Left forelimb (tissue), 1 donor: ENCODE measurements at places on chromosomes 1 and 21.

DNA sequence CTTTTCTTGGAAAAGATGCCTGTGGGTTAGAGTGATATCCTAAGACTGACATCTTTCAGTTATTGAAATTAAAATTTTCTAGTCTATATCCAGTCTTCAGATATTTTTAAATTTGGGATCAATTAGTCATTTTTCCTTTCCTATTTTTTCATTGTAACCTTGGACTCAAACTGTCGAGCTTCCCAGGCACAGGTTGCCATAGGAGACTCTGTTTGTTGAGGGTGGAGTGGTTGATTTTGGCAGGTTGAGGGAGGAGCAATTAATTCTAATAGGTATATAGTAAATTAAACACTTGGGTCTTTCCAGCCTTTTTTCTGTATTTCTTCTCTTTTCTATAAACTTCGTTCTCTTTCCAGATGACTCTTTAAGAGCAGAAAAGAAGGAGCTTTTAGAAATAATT, 326.8 kb downstream of the ASTN1 start:
- DNase-seq: no peak

DNA sequence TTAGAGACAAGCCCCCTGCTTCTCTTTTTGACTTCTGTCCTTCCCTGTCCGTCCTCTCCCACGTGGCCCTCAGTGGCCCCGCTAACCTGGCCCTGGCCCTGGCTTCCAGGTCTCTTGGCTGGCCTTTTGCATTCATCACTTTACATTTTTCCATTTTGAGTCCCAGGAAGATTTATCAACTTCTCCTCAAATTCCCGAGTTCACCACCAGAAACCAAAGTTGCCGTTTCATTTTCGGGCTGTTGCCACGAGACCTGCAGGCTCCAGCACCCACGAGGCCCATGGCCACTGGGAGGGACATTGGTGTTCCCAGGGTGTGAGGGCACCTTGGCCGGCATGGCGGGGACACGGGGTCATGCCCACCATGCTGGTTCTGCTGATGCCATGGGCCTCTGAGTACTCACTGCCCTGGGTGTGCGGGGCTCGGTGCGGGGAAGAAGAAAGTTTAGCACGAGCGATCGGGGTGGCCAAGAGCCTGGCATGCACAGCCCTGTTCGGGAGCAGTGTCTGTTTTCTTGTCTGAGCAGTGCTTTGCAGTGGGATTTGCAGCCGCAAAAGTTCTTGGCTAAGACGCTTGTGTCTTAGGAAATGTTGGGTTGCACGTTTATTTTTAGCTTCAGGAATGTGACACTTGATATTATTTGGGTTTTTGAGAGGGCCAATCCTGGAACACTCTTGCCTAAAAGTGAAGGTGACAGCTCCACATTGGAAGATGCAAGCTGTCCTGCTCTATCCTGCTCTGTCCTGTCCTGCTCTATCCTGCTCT, 40.4 kb upstream of the ADARB1 start:
- peak; percentile 61 for DNase-seq

DNA sequence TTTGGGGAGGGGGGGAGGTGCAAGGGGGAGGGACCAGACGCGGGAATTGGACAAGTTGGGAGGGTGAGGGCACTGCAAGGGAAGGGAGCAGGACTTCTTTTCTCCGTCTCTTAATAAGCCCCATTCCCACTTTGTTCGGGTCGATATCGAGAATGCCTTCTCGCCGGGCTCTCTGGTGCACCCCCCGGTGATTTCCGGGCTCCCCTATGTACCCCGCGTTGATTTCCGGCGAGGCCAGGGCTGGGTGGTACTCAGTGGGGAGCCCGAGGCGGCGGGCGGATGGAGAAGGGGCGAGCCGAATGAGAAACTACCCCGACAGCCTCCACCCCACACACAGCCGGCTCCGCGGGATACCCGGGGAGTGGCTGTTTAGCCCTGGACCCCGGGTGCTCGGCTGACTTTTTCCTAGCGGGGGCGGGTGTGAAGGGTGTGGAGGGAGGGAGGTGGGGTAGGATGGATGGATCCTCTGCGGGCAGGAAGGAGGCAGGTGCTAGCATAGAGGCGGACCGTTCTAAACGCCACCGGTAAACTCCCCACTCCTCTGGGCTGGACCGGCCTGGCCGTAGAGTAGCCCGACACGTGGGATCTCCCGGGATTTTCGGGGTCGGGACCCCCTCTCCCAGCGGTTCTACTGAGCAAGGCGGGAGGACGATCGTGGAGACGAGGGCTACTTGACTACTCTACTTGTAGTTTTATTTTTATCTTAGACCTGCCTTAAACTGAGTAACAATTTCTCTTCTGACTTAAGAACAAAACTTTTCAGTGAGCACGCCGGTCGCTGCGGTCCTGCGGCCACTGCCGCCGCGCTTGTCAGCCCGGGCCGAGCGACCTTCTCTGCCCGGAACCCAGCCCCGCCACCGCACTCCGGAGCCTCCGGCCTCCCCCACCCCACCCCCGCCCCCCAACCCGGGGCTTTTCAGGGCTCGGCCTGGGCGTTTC, 1.0 kb downstream of the RNF220 start:
- DNase-seq: no peak

DNA sequence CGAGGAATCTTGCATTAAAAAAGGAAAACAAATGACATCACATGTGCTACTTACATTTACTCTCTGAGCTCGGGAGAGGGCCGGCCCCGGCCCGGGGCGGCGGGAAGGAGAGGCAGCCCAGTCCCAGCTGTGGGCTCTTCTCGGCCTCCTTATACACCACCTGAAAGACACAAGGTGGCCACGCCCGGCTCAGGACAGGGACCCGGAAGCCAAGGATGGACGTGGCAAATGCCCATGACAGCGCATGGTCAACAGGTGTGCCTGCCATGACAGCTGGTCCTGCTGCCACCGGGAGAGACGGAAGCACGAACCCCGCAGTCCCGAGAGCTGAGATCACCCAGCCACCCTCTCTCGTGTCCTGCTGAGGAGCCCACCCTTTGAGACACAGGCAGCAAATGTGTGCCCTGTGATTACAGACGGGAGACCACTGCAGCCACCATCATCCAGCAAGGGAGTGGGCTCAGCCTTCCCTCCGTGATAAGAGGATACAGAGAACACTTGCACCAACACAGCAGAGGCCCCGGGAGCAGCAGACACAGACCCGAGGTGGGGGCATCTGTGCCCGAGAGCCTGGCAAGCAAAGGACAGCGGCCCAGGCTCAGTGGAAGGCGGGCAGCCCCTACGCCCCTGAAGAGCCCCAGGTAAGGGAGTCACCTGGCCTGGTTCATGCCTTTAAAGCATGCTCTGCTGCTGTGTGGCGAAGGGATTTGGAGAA, 8.7 kb downstream of the TPRG1L start:
- no peak for DNase-seq

DNA sequence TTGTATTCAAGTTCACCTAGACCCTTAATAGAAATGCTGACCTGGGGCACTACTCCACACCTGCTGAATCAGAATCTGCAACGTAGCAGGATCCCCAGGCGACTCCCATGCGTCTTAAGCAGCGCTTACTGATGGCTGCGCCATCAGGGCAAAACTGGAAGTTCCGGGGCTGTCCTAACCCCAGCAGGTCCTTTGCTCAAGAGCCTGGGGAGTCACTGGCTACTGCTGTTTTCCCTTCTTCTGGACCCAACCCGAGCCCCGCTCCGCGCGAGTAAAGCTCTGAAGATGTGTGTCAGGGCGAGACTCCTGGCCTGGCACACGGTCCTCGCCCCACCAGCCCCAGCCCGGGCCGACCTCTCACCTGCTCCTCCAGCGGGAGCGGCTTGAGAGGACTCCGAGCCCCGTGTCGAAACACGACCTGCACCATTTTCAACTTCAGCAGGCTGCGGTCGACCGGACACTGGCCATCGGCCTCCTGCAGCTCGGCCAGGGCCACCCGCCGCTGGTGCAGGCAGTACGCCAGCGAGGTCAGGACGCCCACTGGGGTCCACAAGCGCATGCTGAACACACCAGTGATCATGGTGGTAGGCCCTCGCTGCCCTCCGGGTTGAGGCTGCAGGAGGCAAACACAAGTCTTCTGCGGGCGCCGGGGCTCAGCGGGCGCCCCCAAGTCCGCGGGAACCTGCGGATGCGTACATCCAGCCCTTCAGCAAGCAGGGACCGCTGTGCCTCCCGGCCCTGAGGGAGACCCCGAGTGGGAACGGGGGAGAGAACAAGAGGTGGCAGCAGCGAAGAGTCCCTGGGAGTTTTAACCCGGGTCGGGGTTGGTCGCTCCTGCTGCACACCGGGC, 630 bp downstream of the ACP6 start:
- peak; percentile 73 for DNase-seq

GRCh38 chr1:93997756-93998155, 88.5 kb upstream of the GCLM start:
- no peak for DNase-seq

- no peak for DNase-seq
Measured at GRCh38 chr1:35675773-35676172, 34.4 kb upstream of the PSMB2 start.

- no peak for DNase-seq
Measured at GRCh38 chr1:200257235-200257634, 152.6 kb downstream of the ZNF281 start.

- DNase-seq: no peak
Measured at GRCh38 chr1:87154384-87154783, 174.3 kb upstream of the LMO4 start.

GRCh38 chr1:205387845-205388244, 31.1 kb upstream of the KLHDC8A start:
- DNase-seq: no peak

DNA sequence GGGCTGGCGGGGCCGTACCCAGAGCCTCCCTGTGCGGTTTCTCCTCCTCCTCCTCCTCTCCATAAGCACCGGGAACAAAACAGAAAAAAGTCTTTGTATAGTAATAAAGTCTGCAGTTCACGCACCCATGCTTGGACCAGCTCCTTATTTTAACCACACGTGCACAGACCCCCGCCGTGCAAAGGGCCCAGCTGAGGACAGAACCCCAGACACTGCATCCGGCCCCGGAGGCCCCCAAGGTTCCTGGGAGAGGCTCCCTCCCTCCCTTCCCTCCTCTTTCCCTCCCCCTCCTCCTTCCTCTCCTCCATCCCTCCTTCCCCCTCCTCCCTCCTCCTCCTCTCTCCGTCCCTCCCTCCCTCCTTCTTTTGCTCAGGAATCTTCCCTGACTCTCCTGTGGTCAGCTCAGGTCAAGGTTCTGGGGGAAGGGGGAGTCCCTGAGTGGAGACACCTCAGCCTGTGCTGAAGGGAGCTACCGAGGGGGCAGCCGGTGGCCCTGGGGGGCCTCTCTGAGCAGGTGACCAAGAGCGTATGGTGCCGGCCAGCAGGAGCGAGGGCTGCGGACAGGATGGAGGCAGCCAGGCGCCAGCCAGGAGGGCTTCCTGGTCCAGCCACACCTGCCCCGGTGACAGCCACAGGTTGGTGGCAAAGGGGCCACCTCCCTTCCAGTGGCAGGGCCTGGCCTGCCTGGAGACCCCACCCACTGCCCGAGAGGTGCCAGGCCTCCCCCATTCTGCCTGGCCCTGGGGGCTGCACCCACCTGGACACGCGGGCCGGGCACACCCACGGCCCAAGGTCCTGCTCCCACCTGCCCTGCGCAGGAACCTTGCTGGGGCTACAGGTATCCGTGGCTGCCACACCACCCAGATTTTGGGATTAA, 3.2 kb upstream of the TTLL10 start:
- DNase-seq: peak; percentile 62

DNA sequence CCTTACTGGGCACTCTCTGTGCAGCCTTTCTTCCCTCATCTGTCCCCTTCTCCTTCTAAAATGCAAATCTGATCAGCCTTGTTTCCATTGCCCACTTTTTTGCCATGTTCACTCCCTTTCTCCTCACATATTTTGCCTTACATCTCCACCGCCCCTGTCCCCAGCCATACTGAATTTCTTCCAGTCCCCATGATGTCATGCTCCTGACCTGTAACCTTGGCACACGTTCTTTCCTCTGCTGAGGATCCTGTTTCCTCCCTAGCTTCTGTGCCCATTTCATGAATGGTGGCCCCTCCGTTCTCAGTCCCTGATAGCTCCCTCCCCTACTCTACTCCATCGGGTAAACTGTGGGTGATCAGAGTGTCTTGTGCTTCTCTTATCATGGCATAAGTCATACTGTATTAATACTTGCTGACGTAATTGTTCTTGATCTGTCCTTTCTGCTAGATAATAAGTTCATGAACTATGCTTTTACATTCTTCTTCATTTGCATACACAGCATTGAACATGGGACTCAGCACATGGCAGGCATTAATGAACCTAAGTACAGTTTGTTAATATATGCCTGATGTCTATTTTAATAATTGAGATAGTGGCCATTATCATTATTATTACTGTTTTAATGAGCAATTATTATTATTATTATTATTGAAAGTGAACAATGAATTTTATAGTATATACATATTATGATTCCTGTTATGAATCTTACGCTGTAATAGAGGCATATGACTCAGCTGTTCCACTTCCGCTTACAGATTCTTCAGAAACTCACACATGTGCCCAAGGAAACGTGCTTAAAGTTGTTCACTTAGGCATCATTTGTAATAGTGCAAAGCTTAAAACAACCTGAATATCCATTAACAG, 28.5 kb downstream of the MAP3K21 start:
- no peak for DNase-seq

DNA sequence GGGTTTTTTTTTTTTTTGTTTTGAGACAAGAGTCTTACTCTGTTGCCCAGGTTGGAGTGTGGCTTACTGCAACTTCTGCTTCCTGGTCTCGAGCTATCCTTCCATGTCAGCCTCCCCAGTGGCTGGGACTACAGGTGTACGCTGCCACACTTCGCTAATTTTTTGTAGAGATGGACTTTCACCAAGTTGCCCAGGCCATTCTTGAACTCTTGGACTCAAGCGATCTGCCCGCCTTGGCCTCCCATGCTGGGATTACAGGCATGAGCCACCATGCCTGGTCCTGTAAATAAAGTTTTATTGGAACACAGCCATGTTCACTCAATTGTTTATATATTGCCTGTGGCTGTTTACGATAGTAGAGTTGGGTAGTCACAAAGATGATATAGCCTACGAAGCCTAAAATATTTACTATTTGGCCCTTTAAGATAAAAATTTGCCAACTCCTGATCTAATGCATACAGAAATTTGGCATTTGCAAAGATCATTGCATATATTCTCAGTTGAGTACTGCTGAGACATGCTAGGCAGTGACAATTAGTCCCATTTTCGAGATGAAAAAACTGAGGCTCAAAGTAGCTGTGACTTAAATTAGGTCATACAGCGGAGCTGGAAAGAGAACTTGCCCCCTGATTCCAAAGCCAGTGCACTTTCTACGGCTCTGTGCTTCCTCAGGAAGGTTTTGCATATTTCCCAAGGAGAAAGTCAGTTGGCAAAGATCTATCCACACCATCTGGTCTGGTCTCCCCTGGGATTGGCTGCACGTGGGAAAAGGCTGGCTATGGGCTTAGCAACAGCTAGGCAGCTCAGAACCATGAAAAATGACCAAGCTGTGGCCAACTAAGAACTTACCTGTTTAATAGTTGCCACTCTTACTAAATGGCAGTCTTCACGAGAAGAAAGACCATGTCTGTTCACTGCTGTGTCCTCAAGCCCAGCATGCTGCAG, 19.4 kb downstream of the MECR start:
- no peak for DNase-seq

DNA sequence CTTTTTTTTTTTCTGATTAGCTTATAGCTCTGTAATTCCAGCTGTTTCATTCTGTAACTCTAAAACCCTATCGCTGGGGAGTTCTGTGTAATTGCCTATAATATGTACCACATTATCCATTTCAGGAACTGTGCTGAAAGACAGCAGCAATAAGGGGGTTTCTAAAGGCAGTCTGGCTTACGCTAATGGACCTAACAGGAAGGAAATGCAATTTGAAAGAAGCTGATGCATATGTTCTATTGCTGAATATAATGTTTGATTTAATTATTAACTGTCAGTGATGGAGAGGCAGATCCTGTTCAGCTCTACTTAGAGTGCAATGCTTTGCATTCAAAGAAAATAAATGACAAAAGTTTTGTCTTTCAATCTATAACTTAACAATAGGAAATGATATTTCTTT, 209.4 kb upstream of the SNX7 start:
- no peak for DNase-seq
